Stimulated activated CD4-positive, alpha-beta T cell treated with anti-CD3 and anti-CD28 coated beads, Interleukin-4, amount 100 ng/mL, for 1 hour (primary cell): ENCODE measurements at places on chromosomes 13 and 19.

DNA sequence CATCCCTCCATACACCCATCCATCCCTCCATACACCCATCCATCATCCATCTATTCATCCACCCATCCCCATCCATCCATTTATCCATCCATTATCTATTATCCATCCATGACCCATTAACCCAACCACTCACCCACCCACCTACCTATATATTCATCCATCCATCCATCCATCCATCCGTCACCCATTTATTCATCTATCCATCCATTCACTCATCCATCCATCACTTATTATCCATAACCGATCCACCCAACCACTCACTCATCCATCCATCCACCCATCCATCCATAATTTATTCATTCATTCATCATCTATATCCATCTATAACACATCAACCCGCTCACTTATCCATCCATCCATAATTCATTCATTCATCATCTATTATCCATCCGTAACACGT, 28.7 kb upstream of the PTPRS start:
- DNase-seq = no peak

DNA sequence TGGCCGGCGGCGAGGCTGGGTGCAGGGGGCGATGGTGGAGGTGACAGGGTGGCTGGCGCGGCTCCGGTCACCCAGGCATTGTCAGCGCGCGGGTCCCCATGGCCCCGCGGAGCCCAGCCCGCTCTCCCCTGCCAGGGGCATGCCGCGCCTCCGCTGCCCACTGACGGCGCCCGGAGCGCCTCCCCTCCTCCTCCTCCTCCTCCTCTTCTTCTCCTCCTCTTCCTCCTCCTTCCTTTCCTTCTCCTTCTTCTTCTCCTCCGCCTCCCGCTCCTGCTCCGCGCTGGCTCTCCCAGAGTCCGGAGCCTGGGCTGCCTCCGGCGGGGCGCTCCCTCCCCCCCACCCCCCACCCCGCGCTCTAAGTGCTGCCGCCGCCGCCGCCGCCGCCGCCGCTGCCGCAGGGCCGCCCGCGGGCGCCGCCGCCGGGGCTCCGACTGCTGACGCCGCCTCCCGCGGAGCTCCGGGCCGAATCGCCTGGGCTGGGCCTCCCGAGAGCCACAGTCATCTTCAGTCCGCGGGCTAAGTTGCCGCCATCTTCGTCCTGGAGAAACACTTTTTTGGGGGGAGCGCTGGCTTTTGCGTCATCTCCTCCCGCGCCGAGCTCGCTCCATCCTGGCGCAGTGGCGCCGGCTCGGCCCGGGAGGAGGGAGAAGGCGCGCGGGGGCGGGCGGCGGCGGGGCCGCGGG, 348.3 kb downstream of the LIG4 start:
- no peak for DNase-seq

GRCh38 chr19:48480183-48480557, 11.0 kb downstream of the CYTH2 start:
- peak; percentile 54 for DNase-seq

GRCh38 chr13:112880221-112880641, 88.8 kb upstream of the MCF2L start:
- DNase-seq = no peak

- no peak for DNase-seq
These were observed 379.2 kb upstream of the MIR17HG start for GRCh38 chr13:90968166-90968904.

- no peak for DNase-seq
These were observed 3.5 kb downstream of the LRP3 start for GRCh38 chr19:33197591-33198000.

GRCh38 chr19:33301900-33302174, 497 bp downstream of the CEBPA start:
- DNase-seq = no peak
